ENCODE measurements at places on chromosomes 12 and 14.

DNA sequence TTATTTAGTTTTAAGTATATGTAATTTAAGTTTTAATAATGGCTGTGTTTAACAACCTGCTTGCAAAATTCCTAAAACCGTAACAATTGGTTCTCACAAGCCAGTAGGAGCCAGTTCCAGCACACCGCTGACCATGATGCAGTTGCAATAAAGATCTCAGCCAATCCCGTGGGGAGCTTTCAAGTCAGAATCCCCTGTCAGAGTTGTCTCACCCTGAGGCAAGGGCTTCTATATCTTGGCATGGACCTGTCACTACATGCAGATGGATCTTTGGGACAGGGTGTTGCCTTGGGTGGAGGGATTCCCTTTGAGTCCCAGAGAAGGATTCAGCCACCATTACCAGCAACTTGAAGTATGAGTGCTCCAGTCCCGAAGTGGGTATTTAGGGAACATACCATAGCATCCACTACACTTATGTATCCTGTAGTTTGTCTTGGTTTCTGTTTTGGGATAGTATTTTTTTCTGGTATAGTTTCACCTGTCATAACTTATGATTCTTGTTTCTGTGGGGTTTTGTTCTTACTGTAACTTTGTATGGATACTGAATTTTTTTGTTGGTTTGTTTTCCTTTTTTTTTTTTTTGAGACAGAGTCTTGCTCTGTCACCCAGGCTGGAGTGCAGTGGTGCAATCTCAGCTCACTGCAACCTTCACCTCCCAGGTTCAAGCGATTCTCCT, 30.1 kb upstream of the LIMA1 start:
- no peak for DNase-seq

- no peak for DNase-seq
Measured at GRCh38 chr12:98332642-98333041, 182.7 kb upstream of the TMPO start.

GRCh38 chr12:47776471-47777143, 3.6 kb downstream of the SLC48A1 start:
- DNase-seq = no peak

DNA sequence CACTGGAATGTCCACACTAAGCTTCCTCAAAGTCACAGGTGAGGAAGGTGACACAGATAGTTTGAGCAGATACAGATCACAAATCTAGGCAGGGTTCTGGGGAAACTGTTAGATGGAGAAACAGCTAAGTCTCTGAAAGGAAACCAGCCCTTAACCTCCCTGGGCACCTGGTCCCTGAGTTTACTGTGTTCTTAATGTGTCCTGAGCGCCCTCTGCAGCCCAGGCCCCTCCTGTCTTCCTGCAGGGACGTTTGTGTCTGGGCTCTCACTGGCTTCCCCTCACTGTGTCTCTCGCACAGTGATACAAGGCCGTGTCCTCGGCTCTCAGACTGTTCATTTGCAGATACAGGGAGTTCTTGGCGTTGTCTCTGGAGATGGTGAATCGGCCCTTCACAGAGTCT, 684.3 kb downstream of the TMEM121 start:
- DNase-seq = no peak

DNA sequence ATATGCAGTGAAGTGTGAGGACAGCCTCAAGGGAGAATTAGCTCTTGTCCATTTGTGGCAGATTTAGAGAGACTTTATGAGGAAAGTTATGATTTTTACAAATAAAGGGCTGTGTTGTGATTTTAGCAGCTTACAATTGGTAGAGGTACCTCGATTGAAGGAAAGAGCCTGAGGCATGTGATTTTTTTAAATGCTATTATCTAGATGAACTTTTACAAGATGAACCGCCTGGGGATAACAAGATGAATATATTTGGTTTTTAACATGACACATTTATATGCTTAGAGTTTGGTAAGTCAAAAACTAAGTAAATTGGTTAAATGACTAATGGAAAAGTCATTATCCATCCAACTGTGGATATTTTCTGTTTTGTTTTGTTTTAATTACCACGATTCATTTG, 52.6 kb downstream of the AEBP2 start:
- no peak for DNase-seq

- DNase-seq = no peak
Measured at GRCh38 chr12:45223868-45224267, 8.0 kb downstream of the ANO6 start.

- DNase-seq = no peak
Measured at GRCh38 chr14:89910691-89911009, 43.9 kb downstream of the EFCAB11 start.

Data from NCI-H1092 (cell line).